Left cardiac atrium (tissue), 4 donors: ENCODE measurements at places on chromosomes 7 and 10.

- peak; percentile 45 for DNase-seq
These were observed 138.0 kb upstream of the MTPN start for GRCh38 chr7:136114966-136115762.

DNA sequence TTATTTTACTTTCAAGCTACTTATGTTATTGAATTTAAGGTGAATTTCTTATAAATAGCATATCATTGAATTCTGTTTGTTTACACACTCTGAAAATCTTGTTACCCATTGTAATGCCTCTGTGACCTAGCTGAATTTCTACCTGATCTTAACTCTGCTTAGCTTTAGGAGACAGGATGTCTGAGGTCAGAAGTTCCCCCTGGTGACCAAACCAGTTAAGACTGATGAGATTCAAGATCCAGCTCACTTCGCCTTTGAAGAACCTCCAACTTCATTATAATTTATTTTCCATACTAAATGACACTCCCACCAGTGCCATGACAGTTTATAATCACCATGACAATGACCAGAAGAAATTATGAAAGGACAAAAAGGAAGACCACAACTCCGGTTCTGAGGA is 213.4 kb upstream of the CDC14C start:
- DNase-seq, result no peak

DNA sequence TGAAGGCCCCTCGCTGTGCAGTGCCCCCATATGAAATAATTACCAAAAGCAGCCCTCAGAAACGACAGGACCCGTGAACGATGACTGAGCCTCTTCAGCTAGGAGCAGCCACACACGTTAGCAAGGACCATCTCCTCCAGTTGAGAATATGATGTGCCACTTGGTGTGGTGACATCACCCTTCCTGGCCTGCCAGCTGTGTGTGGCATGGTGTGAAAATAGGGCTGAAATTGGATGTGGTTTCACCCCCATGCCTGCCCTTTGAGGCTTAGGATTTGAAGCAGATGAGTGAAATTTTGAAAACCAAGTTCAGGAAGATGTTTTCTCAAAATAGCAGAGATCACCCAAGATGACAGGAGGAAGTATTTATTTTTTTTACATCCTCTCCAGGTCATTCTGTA is 49.1 kb upstream of the BTBD16 start:
- DNase-seq, result no peak

GRCh38 chr7:108384716-108385483 is 71.3 kb downstream of the NRCAM start:
- DNase-seq, result no peak

GRCh38 chr7:151058781-151059366 is 515 bp upstream of the SLC4A2 start:
- DNase-seq, result no peak

GRCh38 chr7:91537260-91538152 is 273.3 kb downstream of the FZD1 start:
- DNase-seq, result no peak

- DNase-seq, result no peak
These were observed 38.0 kb upstream of the MKX start for GRCh38 chr10:27783660-27784059.
